ENCODE measurements at places on chromosomes 7 and 10.

- H3K4me1 ChIP-seq = no peaks in the 10 kb centered on the region
- peaks cover 3% of the 10 kb centered on the region for H3K36me3 ChIP-seq
- no peak for DNase-seq
- H3K27ac ChIP-seq = no peak overlapping the region
Measured at GRCh38 chr10:92655426-92655825, 34.3 kb upstream of the HHEX start.

GRCh38 chr10:132422903-132423825 is 26.2 kb downstream of the PWWP2B start:
- peaks cover 20% of the 10 kb centered on the region for H3K4me1 ChIP-seq
- no peaks in the 10 kb centered on the region for H3K27me3 ChIP-seq
- no peak for DNase-seq
- H3K36me3 ChIP-seq = no peaks in the 10 kb centered on the region
- H3K27ac ChIP-seq = peak overlapping the region; percentile 20
- no peak overlapping the region for H3K4me3 ChIP-seq

DNA sequence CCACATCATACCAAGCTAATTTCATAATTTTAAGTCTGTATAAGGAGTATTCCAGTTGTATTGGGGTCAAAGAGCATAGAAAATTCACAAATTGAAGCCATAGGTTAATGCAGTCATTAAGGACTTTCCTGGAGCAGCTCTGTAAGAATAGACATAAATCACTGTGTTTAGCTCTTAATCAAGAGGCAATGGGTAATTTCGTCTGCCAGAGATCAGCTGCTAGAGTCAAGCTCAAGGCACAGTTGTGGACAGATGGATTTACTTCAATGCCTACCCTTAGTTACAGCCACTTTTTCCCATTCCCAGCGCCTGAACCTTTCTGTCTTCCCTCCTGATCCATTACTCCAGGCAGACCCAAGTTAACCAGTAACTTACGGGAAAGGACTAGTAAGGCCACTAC is 40.6 kb upstream of the AGBL3 start:
- no peaks in the 10 kb centered on the region for H3K4me1 ChIP-seq
- H3K36me3 ChIP-seq = no peaks in the 10 kb centered on the region
- H3K4me3 ChIP-seq = no peak overlapping the region
- DNase-seq = no peak

DNA sequence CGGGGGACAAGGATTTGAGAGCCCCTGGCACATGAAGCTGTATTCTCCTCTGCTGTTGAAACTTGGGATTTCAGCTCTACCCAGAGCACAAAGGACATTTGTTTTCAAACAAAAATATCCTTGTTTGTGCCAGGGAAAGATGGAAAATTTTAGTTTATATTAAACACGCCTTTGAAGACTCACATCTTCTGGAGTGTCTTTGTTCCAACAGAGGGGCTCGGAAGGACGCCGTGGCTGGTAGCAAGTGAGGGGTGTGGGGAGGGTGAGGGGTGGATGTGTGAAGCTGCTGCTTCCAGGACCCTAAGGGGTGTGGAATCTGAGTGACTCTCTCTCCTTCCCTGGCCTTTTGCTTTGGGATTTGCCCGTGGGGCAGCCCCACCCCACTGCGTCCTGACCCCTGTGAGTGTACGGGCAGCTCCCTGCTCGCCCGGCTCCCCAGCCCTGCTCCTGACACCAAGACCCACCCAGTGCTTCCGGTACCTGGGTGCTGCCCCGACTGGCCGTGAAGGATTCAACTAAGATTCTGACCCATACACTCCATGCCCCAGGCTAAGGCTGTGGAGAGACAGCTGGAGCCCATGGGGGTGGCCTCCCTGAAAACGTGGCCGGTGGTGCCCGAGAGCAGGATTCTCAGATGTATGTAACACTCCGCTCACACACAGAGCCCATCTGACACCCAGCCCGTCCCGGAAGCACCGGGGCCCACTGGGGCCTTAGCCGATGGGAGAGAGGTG is 59.6 kb downstream of the ZRANB1 start:
- H3K27ac ChIP-seq = no peak overlapping the region
- H3K4me3 ChIP-seq = no peak overlapping the region
- DNase-seq = no peak
- H3K36me3 ChIP-seq = no peaks in the 10 kb centered on the region

GRCh38 chr10:61188101-61188500 is 244.1 kb upstream of the RHOBTB1 start:
- peaks cover 3% of the 10 kb centered on the region for H3K27me3 ChIP-seq
- H3K4me3 ChIP-seq = no peak overlapping the region
- no peaks in the 10 kb centered on the region for H3K36me3 ChIP-seq
- DNase-seq = no peak
- no peak overlapping the region for H3K27ac ChIP-seq
- no peaks in the 10 kb centered on the region for H3K4me1 ChIP-seq

DNA sequence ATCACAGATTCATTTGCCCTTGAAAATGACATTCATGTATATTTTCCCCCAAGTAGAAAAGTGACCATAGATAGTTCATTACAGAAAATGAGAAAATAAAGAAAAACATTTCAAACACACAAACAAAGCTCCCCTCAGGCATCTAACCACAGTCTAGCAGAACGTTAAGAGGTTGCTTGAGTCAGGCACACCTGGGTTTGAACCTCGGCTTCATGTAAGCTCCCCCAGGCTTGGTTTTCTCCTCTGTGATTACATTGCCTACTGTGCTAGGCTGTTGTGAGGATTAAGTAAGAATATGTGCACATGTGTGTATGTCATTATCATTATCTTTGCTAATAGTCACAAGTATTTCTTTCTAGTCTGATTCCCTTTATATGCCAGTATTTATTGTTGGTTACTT is 9.1 kb downstream of the DNTT start:
- H3K4me1 ChIP-seq = no peaks in the 10 kb centered on the region
- H3K4me3 ChIP-seq = no peak overlapping the region
- peaks cover 3% of the 10 kb centered on the region for H3K27me3 ChIP-seq
- H3K27ac ChIP-seq = no peak overlapping the region

Measured in T-cell (primary cell).